ENCODE measurements at places on chromosomes 2 and 18.

GRCh38 chr2:37156071-37156856 is 516 bp downstream of the EIF2AK2 start:
- no peak for DNase-seq

- peak; percentile 95 for DNase-seq
Observed at GRCh38 chr2:211396815-211397214, 840.4 kb downstream of the CPS1 start.

DNA sequence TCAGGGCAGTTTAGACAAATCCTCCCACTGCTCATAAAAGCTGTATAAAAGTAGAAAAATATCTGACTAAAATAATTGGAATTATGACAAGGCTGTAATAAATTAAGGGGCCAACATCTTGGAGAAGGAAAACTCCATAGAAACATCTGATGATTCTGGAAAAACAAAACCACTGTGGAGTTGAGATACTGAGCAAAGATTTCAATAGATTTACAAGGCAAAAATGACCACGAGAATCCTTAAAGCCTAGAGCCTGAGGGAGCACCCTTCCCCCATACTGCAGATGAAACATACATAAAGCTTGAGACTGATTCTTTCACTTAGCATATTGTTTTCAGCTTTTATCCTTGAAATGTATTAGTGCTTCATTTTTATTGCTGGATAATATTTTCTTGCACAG is 286.4 kb upstream of the MMADHC start:
- DNase-seq = no peak

DNA sequence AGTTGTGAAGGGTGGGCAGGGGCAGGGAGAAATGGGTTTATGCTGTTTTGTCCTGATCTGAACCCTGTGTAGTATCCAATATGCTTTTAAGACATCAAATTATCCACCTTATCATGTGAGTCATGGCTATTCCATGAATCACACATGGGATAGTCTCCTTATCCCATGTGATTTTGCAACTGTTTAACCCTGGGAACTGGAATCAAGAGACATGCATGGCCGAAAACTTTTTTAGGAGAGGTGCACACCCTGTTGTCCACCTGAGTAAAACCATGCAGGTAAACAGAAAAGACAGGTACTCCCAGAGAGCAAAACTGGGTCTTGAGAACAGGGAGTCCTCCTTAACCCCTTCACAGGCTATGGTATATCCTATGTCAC is 490.6 kb upstream of the HS6ST1 start:
- DNase-seq = no peak

- no peak for DNase-seq
Observed at GRCh38 chr2:199462956-199463692, 5.4 kb upstream of the SATB2 start.

GRCh38 chr2:14827226-14828023 is 194.9 kb downstream of the LRATD1 start:
- DNase-seq = no peak

DNA sequence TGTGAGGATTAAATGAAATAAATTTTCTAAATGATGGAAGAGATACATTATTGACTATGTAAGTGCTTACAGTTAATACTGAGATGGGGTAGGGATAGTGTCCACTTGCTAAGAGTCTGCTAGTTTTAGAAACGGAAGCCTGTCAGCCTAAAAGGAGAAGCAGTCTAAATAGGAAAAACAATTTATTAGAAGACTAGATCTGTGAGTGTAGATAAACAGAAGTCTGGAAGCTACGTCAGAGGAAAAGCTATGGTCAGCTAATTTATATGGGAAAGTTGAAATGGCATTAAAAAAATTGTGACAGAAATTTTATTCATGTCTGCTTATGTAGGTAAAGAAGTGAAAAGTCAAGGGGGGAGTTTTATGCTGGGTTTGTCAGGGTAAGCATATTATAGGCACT is 1338.4 kb upstream of the CHAC2 start:
- no peak for DNase-seq

- no peak for DNase-seq
Observed at GRCh38 chr2:132789066-132789465, 119.1 kb upstream of the LYPD1 start.

DNA sequence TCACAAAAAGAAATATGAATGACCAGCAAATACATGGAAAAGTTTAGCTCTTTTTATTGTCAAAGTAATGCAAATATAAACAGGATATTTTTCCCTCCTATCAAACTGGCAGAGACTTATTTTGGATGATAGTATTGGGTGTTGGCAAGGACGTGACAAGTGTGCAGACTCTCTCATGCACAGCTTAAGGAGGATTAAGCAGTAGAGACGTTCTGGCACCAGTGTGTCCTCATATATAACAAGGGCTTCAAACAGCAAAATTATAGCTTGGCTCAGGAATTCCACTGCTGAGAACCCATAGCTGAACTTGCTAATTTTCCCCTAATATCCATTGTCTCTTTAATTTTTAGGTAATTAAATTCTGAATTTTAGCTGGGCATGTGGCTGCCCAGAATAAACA is 114.4 kb downstream of the FAM124B start:
- DNase-seq = no peak

DNA sequence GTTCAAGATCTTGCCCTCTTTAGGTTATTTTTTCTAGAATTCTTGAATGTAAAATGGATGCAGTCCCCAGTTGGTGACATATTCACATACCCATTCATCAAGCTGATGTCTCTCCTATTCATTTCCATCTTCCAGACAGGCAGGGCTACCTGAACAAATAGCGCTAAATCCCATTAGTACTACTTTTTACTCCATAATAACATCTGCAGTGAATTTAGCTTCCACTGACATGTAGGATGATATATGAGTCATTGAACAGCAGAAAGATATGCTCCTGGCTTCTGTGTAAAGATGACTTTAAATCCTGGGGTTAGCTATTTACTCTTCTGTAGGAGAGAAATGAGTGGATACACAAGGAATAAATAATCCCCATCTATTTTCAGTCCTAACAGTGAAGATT is 194.7 kb downstream of the RND3 start:
- no peak for DNase-seq

GRCh38 chr2:191678437-191679100 is 633 bp downstream of the NABP1 start:
- no peak for DNase-seq

DNA sequence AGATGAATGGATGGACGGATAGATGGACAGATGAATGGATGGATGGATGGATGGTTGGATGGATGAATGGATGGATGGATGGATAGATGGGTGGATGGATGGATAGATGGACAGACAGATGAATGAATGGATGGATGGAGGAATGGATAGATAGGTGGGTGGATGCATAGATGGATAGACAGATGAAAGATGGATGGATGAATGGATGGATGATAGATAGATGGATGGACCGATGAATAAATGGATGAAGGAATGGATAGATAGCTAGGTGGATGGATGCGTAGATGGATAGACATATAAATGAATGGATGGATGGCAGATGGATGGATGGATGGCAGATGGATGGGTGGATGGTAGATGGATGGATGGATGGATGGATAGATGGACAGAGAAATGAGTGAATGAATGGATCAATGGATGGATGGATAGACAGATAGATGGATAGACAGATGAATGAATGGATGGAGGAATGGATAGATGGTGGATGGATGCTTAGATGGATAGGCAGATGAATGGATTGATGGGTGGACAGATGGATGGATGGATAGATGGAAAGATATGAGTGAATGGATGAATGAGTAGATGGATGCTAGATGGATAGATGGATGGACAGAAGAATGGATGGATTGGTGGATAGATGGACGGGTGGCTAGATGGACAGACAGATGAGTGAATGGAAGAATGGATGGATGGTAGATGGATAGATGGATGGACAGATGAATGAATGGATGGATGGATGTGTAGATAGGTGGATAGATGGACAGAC is 167.9 kb downstream of the TRIM43 start:
- DNase-seq = no peak

DNA sequence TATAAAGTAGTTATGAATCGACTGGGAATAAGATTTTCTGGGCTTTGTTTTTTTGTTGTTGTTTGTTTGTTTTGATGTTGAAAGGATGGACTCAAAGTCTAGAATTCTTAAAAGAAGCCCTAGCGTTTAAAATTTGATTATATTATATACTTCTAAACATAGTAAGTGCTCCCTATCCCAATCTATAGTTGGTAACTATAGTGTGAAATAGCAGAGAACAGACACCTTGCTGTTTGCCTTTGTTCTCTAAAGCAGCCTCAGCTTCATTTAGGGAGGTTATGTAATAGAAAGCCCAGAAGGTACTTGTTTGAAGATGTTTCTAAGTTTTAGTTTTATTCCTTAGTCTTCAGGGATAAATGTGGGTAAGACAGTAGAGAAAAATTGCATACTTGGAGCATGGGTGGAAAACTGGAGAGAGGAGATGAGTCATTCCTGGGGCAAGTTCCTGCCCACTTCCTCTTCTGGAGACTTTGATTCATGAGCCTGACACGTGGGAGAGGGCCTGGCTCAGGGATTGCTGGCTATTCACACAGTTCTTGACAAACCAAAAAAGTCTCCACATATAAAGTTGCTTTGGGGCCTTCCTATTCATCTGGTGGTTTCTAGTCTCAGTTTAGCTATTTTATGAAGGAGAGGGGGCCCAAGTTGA is 131.9 kb downstream of the MYO1B start:
- no peak for DNase-seq

GRCh38 chr2:169007356-169007755 is 23.8 kb downstream of the ABCB11 start:
- DNase-seq = no peak

- DNase-seq = no peak
Observed at GRCh38 chr2:120622886-120623753, 112.5 kb upstream of the GLI2 start.

DNA sequence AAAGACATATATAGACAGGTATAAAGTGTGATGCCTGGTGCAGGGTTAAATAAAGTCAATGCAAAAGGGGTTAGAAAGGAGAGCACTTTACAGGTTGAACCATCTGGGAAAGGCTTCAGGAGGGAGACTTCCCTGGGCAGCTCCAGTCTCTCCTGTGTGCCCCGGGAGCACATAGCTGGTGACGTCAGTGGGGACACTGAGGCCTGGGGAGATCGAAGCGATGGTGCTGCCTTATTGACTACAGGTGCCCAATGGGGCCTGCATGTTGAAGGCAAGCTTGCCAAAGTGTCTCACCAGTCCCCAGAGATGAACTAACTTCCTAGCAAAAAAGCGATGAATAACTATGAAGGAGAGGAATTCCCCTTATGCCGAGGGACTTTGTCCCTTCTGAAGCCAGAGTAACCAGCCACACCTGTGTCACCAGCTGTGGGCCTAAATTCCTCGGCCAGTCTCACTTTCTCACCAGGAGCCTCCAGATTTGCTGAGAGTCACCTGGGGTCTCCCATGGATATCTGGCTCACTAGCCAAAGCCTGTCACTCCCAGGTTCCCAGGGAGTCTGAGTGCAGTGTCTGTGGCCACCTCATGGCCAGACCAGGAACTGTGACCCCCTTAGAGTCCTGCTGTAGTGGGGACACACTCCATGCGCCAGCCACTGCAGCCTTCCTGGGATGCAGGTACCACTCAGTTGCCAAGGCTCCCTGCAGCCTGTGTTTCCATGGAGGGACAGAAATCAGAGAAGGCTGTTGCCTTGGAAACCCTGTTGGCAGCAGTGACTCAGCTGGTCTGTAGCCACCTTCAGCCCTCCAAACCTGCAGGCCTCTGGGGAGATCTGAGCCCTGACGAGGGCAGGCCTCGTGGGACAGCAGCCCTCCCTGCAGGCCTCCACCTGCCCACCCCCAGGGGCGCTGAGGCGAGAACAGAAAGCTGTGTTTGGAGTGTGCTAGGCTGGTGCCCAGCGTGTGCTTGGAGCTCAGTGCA is 128.7 kb downstream of the CTIF start:
- no peak for DNase-seq

GRCh38 chr2:232362174-232362900 is 16.2 kb upstream of the ALPP start:
- DNase-seq = no peak

- DNase-seq = no peak
Observed at GRCh38 chr2:68865108-68865507, 6.1 kb downstream of the BMP10 start.

DNA sequence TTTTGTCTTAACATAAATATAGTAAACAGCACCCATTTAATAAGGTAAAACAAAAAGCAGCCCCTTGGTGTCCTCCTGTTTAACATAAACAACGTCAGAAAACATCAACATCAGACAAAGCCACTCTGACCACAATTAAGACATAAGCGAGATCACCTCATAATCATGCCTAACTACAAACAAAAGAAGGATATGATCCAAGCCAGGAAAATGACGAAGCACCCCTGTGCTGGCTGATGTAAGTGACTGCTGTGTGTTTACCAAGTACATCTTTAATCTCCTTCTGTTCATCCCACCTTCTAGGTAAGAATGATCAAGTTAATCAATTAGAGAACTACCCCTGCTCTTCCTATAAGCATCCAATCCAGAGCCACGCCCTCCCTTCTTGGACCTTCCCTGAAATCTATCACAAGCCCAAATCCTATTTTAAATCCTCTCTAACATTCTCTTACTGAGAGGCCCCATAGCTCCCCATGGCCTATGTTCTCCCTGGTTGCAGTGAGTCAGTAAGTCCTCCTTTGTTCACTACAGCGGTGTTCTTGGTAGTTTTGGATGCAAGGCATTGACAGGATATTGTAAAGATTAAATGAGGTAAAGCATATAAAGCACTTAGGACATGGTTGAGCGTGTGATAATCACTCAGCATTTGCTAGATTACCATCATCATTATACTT is 424.2 kb downstream of the TSN start:
- no peak for DNase-seq

- no peak for DNase-seq
Observed at GRCh38 chr2:138307099-138307498, 194.5 kb upstream of the SPOPL start.

DNA sequence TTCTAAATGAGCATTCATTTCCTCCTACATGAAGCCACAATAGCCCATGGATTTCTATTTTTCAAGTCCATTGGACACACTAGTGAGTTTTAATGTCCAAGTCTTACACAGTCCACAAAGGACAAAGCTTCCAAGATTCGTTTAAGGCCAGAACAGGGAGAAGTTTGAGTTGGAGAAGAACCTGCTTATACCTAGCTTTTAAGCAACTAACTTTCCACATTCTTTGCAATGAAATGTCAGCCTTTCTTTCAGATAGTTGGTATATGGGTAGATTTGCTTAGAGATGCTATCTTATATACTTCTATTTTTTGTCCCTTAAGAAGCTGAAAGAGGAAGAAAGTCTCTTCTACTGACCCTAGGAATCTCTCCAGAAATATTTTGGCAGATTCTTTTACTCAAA is 66.1 kb upstream of the NPAS2 start:
- DNase-seq = no peak
